ENCODE measurements at places on chromosomes 7 and 10. TPM values are rescaled to one million over a fixed set of nuclear protein-coding genes. Genes with fewer than 3 reads are reported as not detected.

DNA sequence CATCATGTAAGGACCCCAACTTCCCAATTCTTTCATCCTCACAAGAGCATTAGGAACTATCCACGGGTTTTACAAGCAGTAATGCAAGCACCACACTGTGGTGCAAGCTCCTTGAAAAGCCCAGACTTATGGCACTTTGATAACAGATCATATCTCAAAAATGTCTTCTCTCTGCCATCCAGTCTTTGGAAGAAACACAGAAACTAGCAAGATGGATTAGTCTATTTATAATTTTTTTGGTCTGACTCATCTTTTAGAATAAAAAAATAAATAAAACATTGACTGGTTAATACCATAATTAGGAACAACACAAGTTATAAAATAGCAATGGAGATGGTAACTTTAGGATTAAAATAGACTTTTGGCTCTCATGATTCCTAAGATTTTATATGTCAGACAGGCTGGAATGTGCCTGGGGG, 49.0 kb upstream of the CALD1 start:
- DNase-seq, result no peak

DNA sequence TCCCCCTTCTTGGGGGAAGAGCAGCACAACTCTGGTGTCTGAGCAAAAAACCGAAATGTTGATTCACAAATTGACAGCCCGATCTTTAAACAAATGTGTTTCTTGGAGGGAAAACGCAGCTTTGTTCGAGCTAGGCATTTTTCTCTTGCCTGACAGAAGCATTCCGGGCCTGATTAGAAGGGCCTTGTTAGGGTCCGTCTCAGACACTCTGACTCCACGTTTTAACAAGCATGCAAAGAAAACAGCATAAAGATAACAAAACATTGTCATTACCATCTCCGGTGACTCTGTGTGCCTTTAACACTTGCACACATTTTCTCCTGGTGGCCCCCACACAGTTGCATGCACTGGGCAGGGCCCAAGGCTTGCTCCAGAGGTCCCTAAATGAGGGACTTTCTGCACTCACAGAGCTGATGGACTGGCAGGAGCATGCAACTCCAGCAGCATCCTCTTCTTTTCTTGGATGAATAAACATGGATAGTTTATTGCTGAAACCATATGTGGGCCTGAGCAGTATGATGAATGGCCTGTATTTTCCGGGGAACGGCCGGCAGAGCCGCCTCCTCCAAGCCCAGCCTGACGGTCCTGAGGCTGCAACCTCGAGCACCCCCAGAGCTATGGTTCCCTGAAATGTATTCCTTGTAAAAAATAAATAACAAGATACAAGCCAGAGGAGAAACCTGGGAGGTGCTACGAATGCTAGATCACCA, 50.9 kb downstream of the EBF3 start:
- DNase-seq, result no peak

GRCh38 chr7:115708013-115708341, 322.6 kb downstream of the TFEC start:
- DNase-seq, result no peak

DNA sequence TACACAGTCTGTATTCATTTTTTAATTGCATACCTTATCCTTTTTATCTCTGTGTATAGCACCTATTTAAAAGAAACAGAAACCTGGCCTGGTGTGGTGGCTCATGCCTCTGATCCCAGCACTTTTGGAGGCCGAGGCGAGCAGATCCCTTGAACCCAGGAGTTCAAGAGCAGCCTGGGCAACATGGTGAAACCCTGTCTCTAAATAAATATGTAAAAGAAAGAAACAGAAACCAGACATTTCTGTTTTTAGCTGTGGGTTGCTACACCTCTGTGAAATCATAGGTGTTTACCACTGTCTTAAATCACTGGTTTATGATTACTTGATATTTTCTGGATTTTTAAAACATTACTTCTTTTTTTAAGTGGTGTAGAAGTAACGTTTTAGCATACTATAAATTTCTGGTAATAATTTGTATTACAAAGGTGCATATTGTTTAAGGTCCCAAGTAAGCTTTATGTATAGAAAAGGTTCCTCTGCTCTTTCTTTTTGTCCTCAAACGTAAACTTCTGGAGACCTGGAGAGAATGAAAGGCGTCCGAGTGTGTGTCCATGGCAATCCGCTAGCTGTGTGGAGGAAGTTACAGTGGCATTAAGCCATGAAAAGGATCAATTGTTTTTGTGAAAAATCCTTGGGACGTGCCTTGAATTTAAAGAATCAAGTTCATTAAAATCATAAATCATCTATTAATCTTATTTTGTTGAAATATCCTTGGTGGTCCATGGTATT, 41.1 kb downstream of the PTPRZ1 start:
- DNase-seq, result no peak

GRCh38 chr10:122992031-122992585, 11.9 kb downstream of the PSTK start:
- DNase-seq, result no peak

DNA sequence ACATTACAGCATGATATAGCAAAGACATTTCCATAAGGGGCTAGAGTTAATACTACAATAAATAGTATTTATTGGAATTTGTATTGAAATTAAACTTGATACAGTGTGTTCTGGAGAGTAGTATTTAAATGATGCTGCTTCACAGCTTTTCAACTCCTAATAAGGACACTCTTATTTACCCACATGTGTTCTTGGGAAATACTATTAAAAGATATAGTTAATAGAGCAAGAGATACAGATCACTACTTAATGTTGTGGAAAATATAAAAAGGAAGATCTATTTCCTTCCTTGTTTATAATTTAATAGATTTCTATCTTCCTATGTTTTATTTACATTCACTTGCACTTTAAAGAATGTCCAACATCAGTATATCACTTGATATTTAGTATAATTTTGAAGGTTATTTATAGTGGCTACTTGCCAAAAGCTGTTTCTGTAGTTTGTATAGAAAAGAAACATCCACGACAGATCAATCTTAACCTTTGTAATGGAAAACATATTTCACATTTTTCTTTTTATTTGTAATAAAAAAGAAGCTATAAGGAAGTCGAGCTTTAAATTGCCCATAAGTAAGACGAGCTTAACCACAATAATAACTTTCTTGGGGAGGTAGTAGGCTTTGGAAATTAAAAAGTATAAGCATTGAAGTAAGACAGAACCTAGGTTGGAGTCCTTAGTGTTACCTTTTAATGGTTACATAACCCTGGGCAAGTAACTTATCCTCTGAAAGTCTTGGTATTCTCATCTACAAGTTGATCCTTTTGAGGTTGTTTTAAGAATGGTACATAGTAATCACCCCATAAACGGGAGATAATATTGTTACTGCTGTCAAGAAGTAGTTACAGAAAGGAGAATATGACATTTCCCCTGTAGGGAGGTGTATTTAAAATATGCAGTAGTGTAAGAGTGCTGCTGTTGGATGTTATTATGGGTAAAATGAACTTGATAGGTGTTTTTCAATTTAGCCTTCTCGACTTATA, 32.8 kb downstream of the CPED1 start:
- peak; percentile 17 for DNase-seq

GRCh38 chr7:102991077-102991539, 78.3 kb downstream of the LRRC17 start:
- no peak for DNase-seq

DNA sequence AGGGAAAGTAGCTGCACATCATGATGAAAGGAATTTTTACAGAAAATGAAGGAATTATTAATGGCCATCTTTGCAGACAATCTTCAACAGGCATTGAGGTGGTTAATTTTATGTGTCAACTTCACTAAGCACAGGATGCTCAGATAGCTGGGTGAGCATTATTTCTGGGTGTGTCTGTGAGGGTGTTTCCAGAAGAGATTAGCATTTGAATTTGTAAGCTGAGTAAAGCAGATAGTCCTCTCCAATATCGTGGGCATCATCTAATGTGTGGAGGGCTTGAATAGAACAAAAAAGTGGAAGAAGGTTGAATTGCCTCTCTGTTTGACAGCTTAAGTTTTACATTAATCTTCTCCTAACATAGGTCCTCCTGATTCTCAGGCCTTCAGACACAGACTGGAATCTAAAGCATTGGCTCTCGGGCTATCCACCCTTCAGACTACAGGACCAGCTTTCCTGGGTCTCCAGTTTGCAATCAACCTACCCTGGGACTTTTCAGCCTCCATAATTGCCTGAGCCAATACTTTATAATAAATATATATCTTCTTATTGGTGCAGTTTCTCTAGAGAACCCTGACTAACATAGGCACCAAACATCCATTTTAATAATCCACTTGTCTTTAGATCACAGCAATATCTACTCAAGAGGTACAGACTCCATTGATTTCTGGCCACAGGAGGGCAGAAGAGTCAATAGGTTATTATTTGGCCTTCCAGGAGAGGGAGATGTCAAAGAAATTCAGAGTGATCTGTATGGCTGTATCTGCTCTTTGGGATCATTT, 10.5 kb upstream of the CRPPA start:
- DNase-seq, result peak; percentile 56

DNA sequence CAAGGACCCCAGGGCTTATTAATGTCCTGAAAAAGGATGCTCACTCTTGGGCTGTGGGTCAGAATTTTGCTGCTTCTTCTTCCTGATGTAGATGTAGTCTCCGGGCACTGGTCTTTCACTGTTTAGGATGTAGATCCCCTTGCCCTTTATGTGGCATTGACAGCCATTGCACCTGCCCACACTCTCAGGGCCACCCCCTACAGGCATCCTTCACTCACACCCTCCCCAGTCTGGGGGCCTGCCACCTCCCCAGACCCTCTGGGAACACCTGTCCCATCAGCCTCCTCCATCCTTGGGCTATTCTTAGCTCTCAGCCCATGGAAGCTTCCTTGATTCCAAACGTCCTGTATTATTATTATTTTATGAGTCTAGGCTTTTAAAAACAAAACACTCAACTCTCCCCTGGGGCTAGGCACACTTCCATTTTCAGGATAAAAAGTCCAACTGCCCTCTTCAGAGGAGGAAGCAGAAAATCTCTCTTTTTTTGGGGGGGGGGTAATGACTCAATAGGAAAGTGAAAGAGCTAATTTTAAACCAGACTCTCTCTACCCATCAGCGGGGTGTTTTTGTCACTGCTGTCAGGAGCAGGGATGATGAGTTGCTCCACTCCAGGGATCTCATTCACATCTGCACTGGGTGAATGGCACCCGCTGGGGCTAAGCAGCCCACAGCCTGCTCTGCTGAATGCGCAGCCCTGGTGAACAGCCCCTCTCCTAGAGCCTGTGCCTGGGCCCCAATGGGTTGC, 11.5 kb upstream of the KLRG2 start:
- no peak for DNase-seq

GRCh38 chr10:93186653-93187052, 113.0 kb downstream of the CYP26A1 start:
- no peak for DNase-seq

GRCh38 chr10:6674291-6674690, 94.2 kb upstream of the PRKCQ start:
- DNase-seq, result peak; percentile 33

- no peak for DNase-seq
Measured at GRCh38 chr10:95336702-95337101, 45.9 kb upstream of the PDLIM1 start.

DNA sequence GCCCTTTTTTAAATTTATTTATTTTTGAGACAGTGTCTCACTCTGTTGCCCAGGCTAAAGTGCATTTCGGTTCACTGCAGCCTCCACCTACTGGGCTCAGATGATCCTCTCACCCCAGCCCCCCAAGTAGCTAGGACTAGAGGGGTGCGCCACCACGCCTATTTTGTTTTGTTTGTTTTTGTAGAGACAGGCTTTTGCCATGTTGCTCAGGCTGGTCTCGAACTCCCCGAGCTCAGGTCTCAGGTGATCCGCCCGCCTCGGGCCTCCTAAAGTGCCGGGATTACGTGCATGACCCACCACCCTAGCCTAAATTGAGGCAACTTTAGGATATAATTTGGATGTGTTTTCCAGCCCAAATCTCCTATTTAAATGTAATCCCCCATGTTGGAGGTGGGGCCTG, 805 bp downstream of the ZNF736 start:
- DNase-seq, result no peak

GRCh38 chr10:111677759-111678158, 505.8 kb downstream of the GPAM start:
- DNase-seq, result no peak

DNA sequence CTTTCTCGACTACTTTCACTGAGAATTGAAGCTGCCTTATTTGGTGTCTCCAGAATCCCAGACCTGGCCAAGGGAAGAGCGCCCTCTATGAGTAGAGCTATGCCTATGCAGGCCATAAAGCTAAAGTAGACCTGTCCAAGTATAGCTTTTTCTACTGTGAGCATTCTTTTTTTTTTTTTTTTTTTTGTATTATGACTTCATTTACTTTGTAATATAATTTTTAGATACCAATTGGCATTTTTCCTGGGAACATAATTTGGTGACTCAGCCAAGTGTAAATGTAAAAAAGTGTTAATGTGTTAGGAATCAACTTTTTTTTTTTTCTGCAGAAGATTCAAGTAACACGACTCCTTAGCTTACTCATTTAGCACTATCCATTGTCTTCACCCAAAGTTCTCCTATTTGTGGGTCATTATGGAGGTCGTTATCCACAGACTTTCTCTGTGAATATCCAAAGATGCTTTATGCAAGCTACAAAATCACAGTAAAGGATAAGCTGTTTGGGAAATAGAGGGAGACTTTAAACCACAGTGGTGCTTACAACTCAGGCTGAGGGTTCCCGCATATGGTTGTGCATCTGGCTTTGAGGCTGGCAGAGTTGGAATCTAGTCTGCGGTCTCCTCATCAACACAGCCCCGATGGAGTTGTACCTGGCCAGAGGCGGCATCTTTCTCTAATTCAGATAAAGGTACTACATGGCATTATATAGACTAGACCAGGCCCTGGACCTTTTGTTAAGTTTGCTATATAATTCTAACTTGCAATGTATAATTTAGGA, 1040.2 kb upstream of the SORCS1 start:
- no peak for DNase-seq

DNA sequence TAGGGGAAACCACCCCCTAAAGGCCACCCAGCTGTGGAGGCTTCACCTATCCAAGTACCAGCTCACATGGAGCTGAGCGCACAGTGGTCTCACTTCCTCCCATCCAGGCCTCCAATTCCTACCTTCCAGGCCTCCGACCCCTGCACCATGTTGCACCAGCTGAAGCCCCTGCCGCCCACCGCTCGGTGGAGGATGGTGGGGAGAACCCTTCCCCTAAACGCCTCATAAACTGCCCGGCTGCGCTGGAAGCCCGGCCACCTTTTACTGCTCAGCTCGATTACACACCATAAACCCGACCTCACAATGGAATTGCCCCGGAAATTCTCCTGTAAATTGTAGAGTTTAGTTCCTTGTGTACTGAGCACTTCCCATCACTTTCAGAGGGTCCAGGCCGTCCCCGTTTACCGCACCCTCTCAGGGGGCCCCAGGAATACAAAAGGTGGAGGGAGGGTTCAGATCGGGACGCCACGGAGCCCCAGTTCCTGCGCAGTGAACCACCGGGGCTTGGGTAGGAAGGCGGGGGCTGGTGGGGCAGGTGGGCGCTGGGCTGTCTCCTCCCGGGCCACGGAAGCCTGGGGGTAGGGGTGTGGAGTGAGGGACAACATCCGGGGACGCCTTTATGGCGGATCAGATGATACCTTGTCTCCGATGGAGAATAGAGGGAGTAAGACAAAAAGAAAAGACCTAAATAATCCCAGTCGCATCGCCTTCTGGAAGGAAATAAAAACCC, 1.4 kb upstream of the HOXA7 start:
- DNase-seq, result no peak

GRCh38 chr10:122126763-122127659, 138.0 kb downstream of the TACC2 start:
- DNase-seq, result peak; percentile 94

Gene CYTH3
- total RNA-seq, result 18.0 TPM

Gene PHKG1
- total RNA-seq, result 0.34 TPM

Gene PCDH15
- not detected for total RNA-seq

Gene FBXO24
- not detected for total RNA-seq

Gene TBXAS1
- total RNA-seq, result 2.0 TPM

Gene PROSER2
- total RNA-seq, result 11.2 TPM

Gene CC2D2B
- 0.88 TPM for total RNA-seq

Gene RELN
- total RNA-seq, result 787 TPM

Gene NOBOX
- not detected for total RNA-seq
